ENCODE measurements at places on chromosomes 12 and 14.

GRCh38 chr12:124040291-124040690 is 67.3 kb downstream of the ZNF664 start:
- no peak for DNase-seq

- DNase-seq: no peak
Observed at GRCh38 chr12:27787559-27787958, 7.5 kb upstream of the MANSC4 start.

DNA sequence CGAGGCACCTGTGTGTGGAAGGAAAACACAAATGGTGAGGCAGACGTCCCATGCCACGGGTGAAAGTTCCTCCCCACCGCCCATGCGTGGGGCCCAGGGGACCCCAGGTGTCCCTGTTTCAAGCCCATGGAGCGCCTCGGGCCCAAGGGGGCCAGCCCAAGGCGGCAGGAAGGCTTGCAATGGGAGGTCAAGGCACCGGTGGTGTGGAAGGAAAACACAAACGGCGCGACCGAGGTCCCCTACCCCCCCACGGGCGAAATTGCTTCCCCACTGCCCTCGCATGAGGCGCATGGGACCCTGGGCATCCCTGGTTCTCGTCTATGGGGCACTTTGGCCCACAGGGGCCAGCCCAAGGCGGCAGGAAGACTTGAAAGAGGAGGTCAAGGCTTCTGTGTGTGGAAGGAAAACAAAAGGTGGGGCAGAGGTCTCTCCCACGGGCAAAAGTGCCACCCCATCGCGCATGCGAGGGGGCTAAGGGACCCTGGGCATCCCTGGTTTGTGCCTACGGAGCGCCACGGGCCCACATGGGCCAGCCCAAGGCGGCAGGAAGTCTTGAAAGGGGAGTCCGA is 379.4 kb downstream of the ALG10 start:
- no peak for DNase-seq

- DNase-seq: no peak
Observed at GRCh38 chr12:69066492-69067373, 133.8 kb upstream of the CPM start.

GRCh38 chr12:109764776-109765445 is 51.3 kb downstream of the FAM222A start:
- DNase-seq: no peak

All from NCI-H2171 treated with DMSO at 0.1 percent for 48 hours (cell line).